Peyer's patch (tissue), 4 donors: ENCODE measurements at places on chromosomes 5 and 9.

DNA sequence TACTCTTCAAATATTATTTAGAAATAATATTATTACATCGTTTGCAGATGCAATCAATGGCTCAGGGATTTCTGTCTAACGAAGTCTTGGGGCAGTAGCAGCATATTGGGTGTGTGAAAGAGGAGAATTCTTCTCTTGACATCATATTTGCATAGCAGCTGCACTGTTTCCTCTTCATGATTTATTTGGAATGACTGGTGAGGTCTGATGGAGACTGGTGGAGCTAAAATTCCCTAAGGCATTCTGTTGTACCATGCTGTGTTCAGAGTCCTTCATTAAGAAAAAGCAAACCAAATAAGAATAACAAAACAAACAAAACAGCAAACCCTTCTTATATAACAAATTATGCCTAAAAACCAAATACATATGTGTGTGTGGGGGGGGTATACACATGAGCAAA lies 177.6 kb downstream of the DIRAS2 start:
- no peak for DNase-seq

- DNase-seq: peak; percentile 59
These were observed 83.0 kb upstream of the GLIS3 start for GRCh38 chr9:4382722-4383317.

GRCh38 chr5:171474230-171474813 lies 54.9 kb downstream of the FGF18 start:
- DNase-seq: no peak

GRCh38 chr5:14859980-14860379 lies 11.6 kb downstream of the ANKH start:
- DNase-seq: no peak

DNA sequence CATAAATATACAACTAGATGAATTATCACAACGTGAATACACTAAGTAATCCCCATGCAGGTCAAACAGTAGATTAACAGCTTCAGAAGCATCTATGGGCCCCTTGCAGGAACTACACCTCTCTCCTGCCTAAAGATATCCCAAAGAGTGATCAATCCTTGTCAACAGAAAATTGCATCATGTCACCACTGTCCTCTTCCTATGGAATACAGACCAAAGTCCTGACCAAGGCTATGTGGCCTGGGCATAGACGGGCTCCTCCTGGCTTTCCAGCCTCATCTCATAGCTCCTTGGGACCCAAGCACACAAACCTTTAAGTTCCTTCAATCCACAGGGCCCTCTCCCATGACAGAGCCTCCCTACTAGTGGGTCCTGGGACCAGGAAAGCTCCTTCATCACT lies 25.3 kb downstream of the NIPAL4 start:
- DNase-seq: no peak

- no peak for DNase-seq
These were observed 12.2 kb upstream of the ADGRD2 start for GRCh38 chr9:124438091-124438490.

DNA sequence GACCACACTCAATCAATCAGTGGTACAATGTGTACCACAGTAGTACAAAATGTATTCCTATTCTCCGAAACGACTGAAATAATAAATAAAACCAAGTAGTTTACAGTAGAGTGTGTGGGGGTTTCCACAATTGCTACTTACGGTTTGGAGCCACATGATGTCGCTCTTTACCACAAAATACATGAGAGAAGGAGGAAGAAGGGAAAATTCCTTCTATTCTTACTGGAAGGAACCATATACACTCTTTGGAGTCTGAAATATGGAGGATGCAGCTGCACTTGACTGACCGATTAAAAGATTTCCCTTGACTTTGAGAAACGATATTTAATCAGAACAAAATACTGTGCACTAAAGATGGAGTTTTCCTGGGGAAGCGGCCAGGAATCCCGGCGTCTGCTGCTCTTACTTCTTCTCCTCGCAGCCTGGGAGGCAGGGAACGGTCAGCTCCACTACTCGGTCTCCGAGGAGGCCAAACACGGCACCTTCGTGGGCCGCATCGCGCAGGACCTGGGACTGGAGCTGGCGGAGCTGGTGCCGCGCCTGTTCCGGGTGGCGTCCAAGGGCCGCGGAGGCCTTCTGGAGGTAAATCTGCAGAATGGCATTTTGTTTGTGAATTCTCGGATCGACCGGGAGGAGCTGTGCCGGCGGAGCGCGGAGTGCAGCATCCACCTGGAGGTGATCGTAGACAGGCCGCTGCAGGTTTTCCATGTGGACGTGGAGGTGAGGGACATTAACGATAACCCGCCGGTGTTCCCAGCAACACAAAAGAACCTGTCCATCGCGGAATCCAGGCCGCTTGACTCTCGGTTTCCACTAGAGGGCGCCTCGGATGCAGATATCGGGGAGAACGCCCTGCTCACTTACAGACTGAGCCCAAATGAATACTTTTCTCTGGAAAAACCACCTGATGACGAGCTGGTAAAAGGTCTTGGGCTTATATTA lies at the start of gene PCDHA4:
Gene PCDHA4 (plus strand): TSS at position 235 of the 942 bp plus-strand sequence.
- no peak for DNase-seq

GRCh38 chr9:125626187-125626586 lies 80.8 kb downstream of the MAPKAP1 start:
- DNase-seq: no peak

GRCh38 chr5:6652025-6652424 lies 18.8 kb downstream of the SRD5A1 start:
- DNase-seq: peak; percentile 63

DNA sequence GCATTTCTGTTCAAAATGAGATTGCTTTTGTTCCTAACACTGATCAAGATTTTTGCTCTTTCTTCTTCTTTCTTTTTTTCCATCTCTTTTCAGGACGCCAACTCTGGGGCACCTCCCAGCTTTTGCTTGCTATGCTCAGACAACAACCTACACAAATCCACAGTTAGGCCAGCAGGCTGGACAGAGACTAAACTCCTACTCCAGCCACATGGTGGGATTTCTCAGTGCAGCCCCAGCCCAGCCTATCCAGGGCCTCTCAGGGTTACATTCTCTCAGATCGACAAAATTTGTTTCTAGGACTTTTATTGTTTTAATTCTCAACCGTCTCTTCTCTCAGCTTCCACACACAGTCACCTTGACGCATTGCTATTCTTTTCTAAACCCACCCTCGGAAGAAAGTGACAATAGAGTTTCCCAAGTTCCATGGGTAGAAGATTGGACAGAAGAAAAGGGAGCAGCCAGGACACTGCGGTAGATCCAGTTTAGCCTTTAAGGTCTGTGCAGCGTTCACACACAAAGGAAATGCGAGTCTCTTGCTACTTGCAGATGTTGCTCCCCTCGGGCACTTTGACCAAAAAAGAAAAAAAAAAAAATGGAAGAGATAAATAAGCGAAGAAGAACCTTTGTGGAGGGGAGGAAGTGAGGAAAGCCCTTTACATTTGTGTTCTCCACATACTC lies 588.6 kb upstream of the GRAMD2B start:
- DNase-seq: no peak

GRCh38 chr5:180077594-180078284 lies 6.2 kb upstream of the RNF130 start:
- no peak for DNase-seq
